Renal cortical epithelial cell (primary cell): ENCODE measurements at places on chromosomes 11 and 22. TPM values are rescaled to one million over a fixed set of nuclear protein-coding genes. Genes with fewer than 3 reads are reported as not detected.

OR4D5 gene
- not detected in 2 replicates for total RNA-seq

SCN3B gene
- 0.20 and 0.35 TPM in 2 replicates for total RNA-seq

OR2AG2 gene
- 0.25 and 0.35 TPM in 2 replicates for total RNA-seq

MS4A12 gene
- not detected in 2 replicates for total RNA-seq

OOSP4B gene
- not detected in 2 replicates for total RNA-seq

MMP26 gene
- total RNA-seq = not detected in 2 replicates

DNA sequence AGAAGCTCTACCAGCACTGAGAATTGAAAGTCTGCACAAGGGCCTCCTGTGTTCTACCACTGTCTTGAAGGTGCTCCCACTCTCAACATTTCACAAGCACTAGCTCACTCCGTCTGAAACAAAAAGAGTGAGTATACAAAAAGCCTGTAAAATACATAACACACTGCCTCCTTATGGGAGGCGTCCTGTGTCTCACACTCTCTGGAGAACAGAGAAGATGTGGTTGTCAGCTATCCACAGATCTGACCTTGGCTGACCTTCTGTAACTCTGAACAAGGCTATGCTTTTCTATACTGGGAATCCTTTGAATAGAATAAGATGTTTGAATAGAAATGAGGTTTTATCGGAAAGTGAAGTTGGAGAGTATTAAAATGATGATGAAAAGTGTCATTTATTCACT is 171.3 kb upstream of the TMEM45B start:
- DNase-seq = no peak

- no peak for DNase-seq
Observed at GRCh38 chr11:44167046-44167445, 71.6 kb downstream of the EXT2 start.

- DNase-seq = peak; percentile 57
Observed at GRCh38 chr11:124900464-124900863, 2.8 kb upstream of the ROBO4 start.

DNA sequence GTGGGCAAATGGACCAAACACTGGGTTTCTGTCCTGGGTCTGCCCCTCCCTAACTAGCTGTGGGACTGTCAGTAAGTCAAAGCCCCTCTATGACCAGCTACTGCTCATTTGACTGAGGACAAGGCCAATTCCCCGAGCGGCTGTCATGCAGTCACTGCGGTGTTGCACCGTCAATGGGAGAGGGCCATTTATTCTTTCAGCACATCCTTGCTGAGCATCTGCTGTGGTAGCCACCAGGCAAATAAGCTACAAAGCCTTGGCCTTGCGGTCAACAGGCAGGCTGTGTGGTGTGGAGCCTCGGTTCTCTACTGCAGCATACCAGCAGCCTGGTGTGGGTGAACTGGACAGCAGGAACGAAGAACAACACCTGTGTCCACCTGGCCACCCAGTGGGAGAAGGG is 25.8 kb upstream of the SERPIND1 start:
- no peak for DNase-seq

GRCh38 chr11:46278387-46279125 is 1.1 kb downstream of the CREB3L1 start:
- no peak for DNase-seq

- no peak for DNase-seq
Observed at GRCh38 chr11:68398995-68399851, 61.3 kb upstream of the PPP6R3 start.

- peak; percentile 90 for DNase-seq
Observed at GRCh38 chr11:12411806-12412727, 34.7 kb downstream of the PARVA start.

- DNase-seq = no peak
Observed at GRCh38 chr11:2527621-2528291, 82.9 kb downstream of the KCNQ1 start.
